AG20443 (cell line): ENCODE measurements at places on chromosomes 6 and 20.
A peak's percentile ranks its signal among the peaks of the same experiment; 100 is the strongest.

- DNase-seq, result no peak
Measured at GRCh38 chr20:46995561-46996142, 101.0 kb downstream of the EYA2 start.

DNA sequence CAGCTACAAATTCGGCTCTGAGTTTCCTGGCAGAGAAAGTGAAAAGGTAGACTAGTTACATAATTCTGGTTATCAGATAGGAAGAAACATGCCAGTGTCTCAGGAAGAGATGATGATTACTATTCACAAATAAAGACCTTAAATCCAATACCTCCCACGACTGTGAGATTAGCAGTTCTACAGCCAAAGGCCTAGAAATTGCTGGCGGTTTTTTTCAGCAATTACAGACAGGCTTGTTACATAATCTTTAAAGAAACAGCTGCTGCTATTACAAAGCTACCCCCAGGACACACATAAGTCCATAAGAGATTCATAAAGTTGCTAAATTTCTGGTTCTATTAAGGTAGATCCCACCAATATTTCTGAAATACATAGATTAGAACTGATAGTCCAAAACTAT is 40.2 kb downstream of the PIGU start:
- no peak for DNase-seq

DNA sequence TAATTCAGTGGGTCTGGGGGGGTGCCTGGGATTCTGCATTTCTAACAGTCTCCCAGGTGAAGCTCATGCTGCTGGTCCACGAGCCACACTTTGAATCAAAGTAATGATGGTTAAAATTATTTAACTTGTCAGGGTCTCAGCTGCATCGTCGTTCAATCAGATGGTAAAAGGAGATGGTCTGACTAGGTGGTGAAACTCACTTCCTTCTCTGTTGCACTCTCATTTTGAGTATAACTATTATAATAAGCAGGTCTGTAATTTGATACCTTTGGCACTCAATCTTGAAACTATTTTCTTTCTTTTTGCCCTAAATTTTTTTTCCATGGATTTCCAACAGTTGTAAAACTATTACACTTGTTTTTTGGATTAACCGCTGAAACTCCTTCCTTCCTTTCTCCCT is 292.5 kb downstream of the FARS2 start:
- DNase-seq, result no peak

DNA sequence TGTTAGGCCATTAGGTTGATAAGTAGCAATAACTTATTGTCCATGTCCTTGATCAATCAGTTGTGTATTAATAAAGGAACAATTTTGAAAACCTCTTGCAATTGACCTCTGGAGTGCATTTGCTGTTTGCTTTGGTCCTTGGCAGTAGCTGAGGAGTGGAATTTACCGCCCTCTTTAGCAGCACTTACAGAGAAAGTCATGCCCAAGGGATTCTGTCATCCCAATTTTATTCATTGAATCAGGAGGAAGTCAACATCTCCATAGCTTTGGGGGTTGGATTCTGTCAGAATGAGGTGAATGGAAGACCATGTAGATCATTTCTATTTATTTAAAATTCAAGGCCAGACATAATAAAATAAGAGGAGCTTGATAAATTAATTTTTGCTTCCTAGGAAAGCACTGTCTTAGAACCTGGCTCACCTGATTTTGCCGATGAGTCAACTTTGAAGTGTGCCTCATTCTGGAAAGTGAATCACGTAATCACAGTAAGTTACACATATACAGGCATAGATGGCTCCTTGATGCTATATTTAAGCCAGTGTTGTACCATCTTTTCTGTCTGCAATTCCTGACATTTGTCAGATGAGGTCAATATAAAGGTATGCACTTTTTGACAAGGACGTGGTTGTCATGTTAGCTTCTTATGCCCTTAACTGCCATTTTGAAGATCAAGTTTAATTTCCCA is 128.7 kb upstream of the MLIP start:
- DNase-seq, result no peak

- no peak for DNase-seq
Measured at GRCh38 chr6:2482773-2483172, 237.4 kb upstream of the GMDS start.

DNA sequence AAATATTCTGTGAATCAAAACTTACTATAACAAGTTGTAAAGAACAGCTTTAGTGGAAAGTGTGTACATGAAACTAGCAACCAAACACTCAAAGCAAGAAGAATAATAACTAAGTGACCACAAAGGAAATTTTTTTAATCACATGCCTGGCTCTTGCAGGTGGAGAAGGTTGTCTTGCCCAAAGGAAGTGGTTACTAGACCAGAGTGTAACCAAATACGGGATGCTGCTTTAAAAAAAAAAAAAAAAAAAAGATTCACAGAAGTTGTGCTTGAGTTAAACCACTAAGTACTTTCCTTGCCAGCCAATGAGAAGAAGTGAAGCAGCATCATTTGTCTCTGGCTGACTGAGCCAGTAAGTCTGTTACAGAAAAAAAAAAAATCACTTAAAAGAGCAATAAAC is 19.1 kb upstream of the HLA-DQB1 start:
- DNase-seq, result no peak

GRCh38 chr6:81801489-81801888 is 49.0 kb upstream of the TENT5A start:
- DNase-seq, result no peak

GRCh38 chr6:125477844-125478243 is 176.1 kb upstream of the HDDC2 start:
- DNase-seq, result no peak

DNA sequence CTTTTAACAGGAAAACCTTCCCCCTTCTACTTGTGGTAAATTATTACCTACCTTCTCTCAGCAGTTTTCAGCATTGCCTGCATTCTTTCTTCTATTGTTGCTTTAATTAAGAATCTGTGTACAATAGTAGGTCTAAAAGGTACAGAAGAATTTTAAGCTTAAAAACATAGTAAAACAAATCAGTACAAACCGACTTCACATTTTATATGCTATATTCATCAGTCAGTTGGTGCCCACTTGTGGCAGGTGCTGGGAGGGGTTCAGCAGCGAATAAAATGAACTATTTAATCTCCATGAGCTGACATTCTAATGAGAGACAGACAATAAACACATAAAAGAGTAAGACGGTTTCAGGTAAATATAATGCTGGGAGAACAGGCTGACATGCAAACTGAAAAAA is 73.4 kb upstream of the FBXO30 start:
- no peak for DNase-seq

- DNase-seq, result no peak
Measured at GRCh38 chr6:90227213-90227612, 69.4 kb downstream of the BACH2 start.

GRCh38 chr20:49850463-49851230 is 38.0 kb downstream of the SLC9A8 start:
- DNase-seq, result no peak

DNA sequence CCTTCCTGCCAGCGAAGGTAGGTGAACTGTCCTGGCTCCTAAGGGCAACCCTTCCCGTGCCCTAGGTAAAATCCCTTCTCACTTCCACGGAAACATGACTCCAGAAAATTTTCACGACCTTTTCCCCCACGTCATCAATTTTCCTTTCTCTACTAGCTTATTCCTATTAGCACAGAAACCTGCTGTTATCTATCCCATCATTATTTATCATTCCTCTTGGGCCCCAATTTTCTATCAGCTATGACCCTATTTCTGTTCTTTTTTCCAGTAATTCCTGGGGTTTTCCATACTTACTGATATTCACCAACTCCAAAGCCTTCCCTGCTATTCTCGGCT is 23.8 kb upstream of the GCM1 start:
- no peak for DNase-seq

DNA sequence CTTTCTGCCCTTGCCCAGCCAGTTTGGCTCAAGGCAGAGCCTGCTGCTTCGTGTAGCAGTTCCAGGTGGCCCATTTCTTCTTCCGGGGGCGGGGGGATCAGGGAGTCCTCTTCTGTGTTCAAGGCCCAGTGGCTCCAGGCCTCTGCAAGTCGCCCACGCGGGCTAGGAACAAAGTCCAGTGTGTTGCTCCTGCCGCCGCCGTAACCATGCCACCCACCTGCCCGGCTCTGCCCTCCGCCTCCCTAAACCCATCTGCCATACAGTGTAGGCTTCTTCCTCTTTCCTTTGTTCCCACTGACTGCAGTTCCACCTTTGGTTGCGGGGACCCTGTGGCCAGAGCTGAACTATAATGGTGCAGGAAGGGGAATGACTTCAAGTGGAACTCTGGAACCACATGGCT is 43.9 kb upstream of the SRF start:
- no peak for DNase-seq

- DNase-seq, result no peak
Measured at GRCh38 chr6:50653253-50653652, 60.1 kb upstream of the TFAP2D start.

- DNase-seq, result peak; percentile 11
Measured at GRCh38 chr6:165439928-165440554, 130.6 kb upstream of the C6orf118 start.
